ENCODE measurements at places on chromosomes 7 and 10.

GRCh38 chr10:128062881-128063563, 63.2 kb downstream of the MKI67 start:
- DNase-seq: no peak

GRCh38 chr7:50182759-50183158, 89.7 kb upstream of the ZPBP start:
- no peak for DNase-seq

DNA sequence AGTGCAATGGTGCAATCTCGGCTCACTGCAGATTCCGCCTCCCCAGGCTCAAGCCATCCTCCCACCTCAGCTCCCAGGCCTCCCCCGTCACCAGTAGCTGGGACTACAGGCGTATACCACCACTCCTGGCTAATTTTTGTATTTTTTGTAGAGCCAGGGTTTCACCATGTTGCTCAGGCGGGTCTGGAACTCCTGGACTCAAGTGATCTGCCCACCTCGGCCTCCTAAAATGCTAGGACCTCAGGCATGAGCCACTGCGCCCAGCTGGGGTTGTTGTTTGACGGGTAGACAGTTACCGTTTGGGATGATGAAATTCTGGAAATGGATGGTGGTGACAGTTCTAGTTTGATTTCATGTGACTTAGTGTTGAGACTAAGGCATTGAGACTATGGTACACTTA, 15.3 kb downstream of the CALML3 start:
- DNase-seq: no peak

- no peak for DNase-seq
Measured at GRCh38 chr10:44787480-44788075, 123.6 kb upstream of the TMEM72 start.
